ENCODE measurements at places on chromosomes 16 and 17.
A peak's percentile ranks its signal among the peaks of the same experiment; 100 is the strongest.

DNA sequence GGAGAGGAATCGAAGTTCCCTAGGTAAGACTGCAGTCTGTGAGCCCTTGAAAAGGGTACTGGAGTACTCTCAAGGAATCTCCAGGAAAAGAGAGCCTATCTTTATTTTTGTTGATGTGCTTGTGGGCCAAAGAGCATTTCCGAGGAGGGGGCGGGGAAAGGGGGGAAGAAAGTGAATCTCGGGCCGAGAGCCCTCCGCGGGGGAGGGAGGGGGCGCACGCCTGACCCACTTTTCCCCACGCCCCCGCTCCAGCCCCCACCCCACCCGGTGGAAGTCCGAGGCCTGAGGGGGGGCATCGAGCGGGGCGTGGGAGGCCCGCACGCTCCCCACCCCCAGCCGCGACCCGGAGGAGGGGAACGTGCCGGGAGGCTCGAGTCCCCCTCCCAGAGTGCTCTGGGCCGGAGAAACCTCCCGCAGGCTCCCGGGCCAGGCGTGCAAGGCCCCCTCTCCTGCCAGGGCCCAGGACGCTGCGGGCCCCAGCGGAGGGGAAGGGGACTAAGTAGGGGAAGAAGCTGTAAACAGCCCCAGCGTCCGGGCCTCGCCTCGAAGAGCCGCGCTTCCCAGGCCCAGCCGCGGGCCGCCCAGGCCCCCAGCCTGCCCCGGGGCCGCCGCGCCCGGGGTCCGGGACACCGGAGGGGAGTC, 444 bp downstream of the HELZ start:
- no peak for DNase-seq

GRCh38 chr16:67885976-67886375, 1.3 kb downstream of the NRN1L start:
- DNase-seq, result no peak

GRCh38 chr16:13392341-13392740, 490.9 kb downstream of the SHISA9 start:
- DNase-seq, result no peak

DNA sequence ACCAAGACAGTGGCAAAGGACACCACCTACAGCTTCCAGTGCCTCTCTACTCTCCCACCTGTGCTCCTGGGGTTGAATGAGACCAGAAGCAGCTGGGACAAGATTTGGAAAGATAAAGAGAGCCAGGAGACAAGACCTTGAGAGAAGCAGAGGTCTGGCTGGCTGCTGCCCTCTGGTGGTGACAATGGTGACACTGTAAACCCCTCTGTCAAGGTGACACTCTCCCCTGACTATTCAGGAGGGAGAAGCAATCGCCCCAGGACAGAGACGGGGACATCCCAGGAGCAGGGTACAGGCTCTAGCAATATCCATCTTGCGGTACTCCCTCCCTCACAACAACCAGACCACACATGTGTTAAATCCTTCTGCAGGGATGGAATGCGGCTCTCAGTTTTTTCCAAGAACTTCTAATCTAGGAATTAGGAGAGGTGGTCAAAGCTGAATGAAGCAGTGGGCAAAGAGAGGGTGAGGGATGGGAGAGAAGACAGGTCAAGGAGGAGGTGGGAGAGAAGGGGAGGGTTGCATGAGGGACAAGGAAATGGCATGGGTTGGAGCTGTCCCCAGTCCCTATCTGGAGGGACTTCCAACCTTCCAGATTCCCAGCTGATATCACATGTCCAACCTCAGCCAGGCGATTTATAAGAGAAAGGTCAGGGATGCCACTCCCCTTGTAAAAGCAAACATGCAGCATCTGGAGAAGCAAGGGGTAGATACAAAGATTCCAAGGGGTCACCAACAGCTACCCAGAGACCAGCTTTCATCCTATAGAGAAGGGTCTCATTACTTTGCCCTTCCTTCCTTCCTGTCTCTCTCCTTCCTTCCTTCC, 2.9 kb downstream of the PHOSPHO1 start:
- DNase-seq, result peak; percentile 75

- no peak for DNase-seq
These were observed 3.0 kb downstream of the ICAM2 start for GRCh38 chr17:64017381-64017980.

All from NCI-H1417 (cell line).